ENCODE measurements at places on chromosomes 3 and 15. TPM values are rescaled to one million over a fixed set of nuclear protein-coding genes. Genes with fewer than 3 reads are reported as not detected.

LEKR1 gene
- 0.61 TPM for total RNA-seq

CA12 gene
- total RNA-seq, result 0.94 TPM

POLQ gene
- total RNA-seq, result 23.5 TPM

IMPG2 gene
- 0.20 TPM for total RNA-seq

SLC28A2 gene
- not detected for total RNA-seq

DNA sequence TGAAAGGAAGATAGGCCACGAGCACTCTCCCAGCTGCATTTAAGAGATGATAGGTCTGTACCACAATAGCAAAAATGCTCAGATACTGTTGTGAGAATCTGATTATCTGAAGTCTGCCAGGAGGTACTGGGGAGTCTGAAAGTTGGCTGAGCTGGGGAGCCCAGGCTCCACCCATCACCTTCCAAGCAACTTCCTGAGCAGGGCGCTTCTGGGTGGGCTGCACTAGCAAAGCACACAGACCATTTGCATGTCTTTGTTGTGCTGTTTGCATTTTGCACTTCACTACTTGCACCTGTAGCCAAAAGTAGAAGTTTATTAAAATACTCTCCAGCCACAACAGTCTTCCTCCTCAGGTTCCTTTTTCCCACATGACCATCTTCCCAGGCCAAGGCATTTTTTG lies 133.2 kb downstream of the ALDH1A2 start:
- no peaks in the 10 kb centered on the region for H3K36me3 ChIP-seq
- no peaks in the 10 kb centered on the region for H3K4me1 ChIP-seq

GRCh38 chr15:41834096-41834495 lies 4.6 kb upstream of the PLA2G4B start:
- H3K4me1 ChIP-seq, result peaks cover 8% of the 10 kb centered on the region
- no peaks in the 10 kb centered on the region for H3K36me3 ChIP-seq
- H3K4me3 ChIP-seq, result no peak overlapping the region
- H3K27ac ChIP-seq, result no peak overlapping the region
- no peaks in the 10 kb centered on the region for H3K27me3 ChIP-seq
- no peak for DNase-seq

DNA sequence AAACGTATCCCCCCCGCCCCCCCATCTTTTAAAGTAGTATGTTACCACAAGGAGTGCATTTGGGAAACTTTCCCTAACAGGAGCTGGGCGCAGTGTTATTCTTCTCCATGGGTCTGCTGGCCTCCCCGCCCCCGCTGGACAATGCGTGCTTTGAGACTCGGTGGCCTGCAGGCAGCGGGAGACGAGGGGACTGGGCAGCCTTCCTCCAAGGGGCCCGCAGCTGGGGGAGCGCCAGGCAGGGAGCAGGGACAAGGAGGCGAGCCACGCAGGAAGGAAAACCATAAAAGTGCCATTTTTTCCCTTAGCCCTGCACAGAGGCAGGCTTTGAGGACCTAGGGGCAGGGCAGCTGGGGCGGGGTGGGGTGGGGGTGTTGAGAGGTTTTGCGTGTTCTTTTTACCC lies 14.1 kb downstream of the SOX2 start:
- no peak for DNase-seq
- H3K27me3 ChIP-seq, result no peaks in the 10 kb centered on the region
- H3K4me1 ChIP-seq, result peaks cover 4% of the 10 kb centered on the region
- no peak overlapping the region for H3K27ac ChIP-seq
- no peak overlapping the region for H3K4me3 ChIP-seq

GRCh38 chr15:99249270-99249841 lies at the start of gene TTC23:
TTC23 (minus strand) TSS chr15:99249581; CDS start chr15:99228712, 20,869 bp downstream.
- peaks cover 14% of the 10 kb centered on the region for H3K4me1 ChIP-seq
- DNase-seq, result peak; percentile 89
- H3K27me3 ChIP-seq, result no peaks in the 10 kb centered on the region
- peak within 1 kb of the TSS; percentile 91 for H3K4me3 ChIP-seq
- peaks cover 5% of the 10 kb centered on the region for H3K36me3 ChIP-seq
- peak within 1 kb of the TSS; percentile 80 for H3K27ac ChIP-seq

DNA sequence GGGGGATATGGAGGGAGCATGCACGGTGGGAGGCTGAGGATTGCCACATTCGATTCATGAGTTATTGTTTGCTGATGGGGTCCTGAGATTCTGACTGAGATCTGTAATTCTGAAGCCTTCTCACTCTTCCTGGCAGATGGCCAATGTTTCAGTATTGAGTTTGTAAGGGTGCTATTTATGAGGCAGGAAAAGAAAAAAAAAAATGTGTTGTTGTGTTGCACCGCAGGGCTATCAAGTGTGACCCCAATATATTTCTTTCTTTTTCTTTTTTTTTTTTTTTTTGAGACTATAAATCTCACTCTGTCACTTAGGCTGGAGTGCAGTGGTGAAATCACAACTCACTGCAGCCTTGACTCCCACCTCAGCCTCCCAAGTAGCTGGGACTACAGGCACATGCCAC lies 3.2 kb upstream of the SENP2 start:
- H3K4me3 ChIP-seq, result no peak overlapping the region
- no peak overlapping the region for H3K27ac ChIP-seq
- DNase-seq, result peak; percentile 8
- no peaks in the 10 kb centered on the region for H3K36me3 ChIP-seq
- H3K4me1 ChIP-seq, result no peaks in the 10 kb centered on the region
- no peaks in the 10 kb centered on the region for H3K27me3 ChIP-seq

GRCh38 chr15:89362203-89363101 lies 27.8 kb upstream of the POLG start:
- H3K4me3 ChIP-seq, result no peak overlapping the region
- no peaks in the 10 kb centered on the region for H3K36me3 ChIP-seq
- H3K27ac ChIP-seq, result no peak overlapping the region
- H3K4me1 ChIP-seq, result no peaks in the 10 kb centered on the region
- H3K27me3 ChIP-seq, result peaks cover 6% of the 10 kb centered on the region

GRCh38 chr3:30934208-30934550 lies 39.7 kb upstream of the GADL1 start:
- no peaks in the 10 kb centered on the region for H3K27me3 ChIP-seq
- DNase-seq, result peak; percentile 3

- DNase-seq, result peak; percentile 4
- H3K27ac ChIP-seq, result no peak overlapping the region
- H3K27me3 ChIP-seq, result no peaks in the 10 kb centered on the region
- H3K4me1 ChIP-seq, result no peaks in the 10 kb centered on the region
- no peak overlapping the region for H3K4me3 ChIP-seq
These were observed 5.1 kb upstream of the SLC25A38 start for GRCh38 chr3:39378088-39378487.

DNA sequence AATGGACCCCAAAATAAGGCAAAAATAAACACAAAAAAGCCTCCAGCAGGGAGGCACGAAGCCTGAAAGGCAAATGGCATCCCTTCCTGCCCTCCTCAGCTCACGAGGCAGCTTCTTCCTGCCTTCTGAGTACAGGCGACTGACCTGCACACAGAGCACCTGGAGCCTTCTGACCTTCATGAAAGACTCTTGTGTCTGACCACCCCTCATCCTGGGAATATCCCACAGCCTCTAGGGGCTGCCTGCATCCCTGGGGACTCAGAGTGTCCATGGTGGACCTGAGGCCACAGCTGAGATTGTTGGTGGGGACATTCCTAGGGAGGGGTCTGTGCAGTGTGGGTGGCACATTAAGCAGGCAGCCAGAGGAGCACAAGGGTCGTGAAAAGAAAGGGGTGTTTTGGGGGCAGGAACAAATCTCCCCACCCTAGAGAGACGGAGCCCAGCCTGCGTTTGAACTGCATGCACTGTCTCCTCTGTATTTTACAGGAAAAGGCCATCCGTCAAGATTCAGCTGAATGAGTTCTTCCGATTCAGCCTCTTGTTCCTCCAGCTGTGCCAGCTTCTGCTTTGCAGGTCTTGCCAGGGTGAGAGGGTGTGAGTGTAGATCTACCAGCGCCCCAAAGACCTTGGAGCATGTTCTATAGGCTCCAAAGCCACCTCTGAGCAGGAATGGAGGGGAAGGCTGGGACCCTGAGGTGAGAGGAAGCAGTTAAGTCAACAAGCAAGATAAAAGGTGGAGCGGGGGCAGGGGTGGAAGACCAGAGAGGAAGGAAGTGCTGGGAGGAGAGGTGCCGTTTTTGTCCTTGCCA lies 80.4 kb upstream of the MEF2A start:
- peaks cover 5% of the 10 kb centered on the region for H3K4me1 ChIP-seq
- no peaks in the 10 kb centered on the region for H3K27me3 ChIP-seq
- no peak overlapping the region for H3K27ac ChIP-seq
- H3K36me3 ChIP-seq, result no peaks in the 10 kb centered on the region

- peaks cover 13% of the 10 kb centered on the region for H3K4me1 ChIP-seq
- H3K4me3 ChIP-seq, result no peak overlapping the region
- H3K27ac ChIP-seq, result no peak overlapping the region
These were observed 431.5 kb upstream of the TPM1 start for GRCh38 chr15:62611002-62611401.

- no peak overlapping the region for H3K27ac ChIP-seq
- no peak overlapping the region for H3K4me3 ChIP-seq
- no peaks in the 10 kb centered on the region for H3K27me3 ChIP-seq
- no peaks in the 10 kb centered on the region for H3K36me3 ChIP-seq
These were observed 88.3 kb upstream of the ADAMTSL3 start for GRCh38 chr15:83565553-83566159.

DNA sequence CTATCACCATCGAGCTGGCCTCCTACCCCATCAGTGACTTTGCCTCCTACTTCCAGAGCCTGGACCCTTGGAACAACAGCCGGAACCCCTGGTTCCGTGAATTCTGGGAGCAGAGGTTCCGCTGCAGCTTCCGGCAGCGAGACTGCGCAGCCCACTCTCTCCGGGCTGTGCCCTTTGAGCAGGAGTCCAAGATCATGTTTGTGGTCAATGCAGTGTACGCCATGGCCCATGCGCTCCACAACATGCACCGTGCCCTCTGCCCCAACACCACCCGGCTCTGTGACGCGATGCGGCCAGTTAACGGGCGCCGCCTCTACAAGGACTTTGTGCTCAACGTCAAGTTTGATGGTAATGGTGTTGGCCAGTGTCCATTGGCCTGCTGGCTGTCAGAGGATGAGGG lies 6.1 kb downstream of the GRM2 start:
- no peaks in the 10 kb centered on the region for H3K27me3 ChIP-seq
- no peak overlapping the region for H3K27ac ChIP-seq
- H3K4me3 ChIP-seq, result no peak overlapping the region
- no peak for DNase-seq

GRCh38 chr3:45176912-45177311 lies 30.7 kb upstream of the CDCP1 start:
- no peaks in the 10 kb centered on the region for H3K36me3 ChIP-seq
- no peak overlapping the region for H3K27ac ChIP-seq
- H3K4me3 ChIP-seq, result no peak overlapping the region
- H3K4me1 ChIP-seq, result peaks cover 15% of the 10 kb centered on the region
- DNase-seq, result no peak
- no peaks in the 10 kb centered on the region for H3K27me3 ChIP-seq

- peak; percentile 18 for DNase-seq
- no peaks in the 10 kb centered on the region for H3K27me3 ChIP-seq
- no peaks in the 10 kb centered on the region for H3K4me1 ChIP-seq
- peaks cover 12% of the 10 kb centered on the region for H3K36me3 ChIP-seq
- peak overlapping the region; percentile 97 for H3K4me3 ChIP-seq
These were observed 498 bp downstream of the PDE12 start for GRCh38 chr3:57556459-57557084.

DNA sequence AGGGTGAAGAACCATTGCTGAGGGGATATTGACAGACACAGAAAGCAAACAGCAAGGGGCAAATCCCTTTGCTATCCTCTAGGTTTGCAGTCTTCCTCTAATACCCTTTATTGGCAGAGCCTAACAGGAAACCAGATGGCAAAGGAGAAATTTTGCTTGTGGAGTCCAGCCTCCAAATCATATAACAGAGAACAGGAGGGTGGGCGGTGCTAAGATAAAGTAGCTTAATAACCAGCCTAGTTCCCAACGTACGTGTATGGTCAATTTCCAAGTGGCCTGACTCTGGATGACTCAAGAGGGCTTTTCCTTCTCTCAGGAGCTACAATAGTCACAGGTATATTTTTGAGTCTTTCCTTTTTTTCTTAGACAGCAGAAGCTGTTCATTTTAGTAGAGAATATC lies 404.5 kb downstream of the PDCD6IP start:
- H3K4me3 ChIP-seq, result no peak overlapping the region
- no peak overlapping the region for H3K27ac ChIP-seq
- no peaks in the 10 kb centered on the region for H3K4me1 ChIP-seq
- H3K36me3 ChIP-seq, result no peaks in the 10 kb centered on the region
- peak; percentile 2 for DNase-seq

- H3K4me1 ChIP-seq, result peaks cover 6% of the 10 kb centered on the region
- no peaks in the 10 kb centered on the region for H3K27me3 ChIP-seq
- no peak overlapping the region for H3K27ac ChIP-seq
- peak; percentile 61 for DNase-seq
These were observed 83.8 kb downstream of the PTPRG start for GRCh38 chr3:61645148-61645547.

DNA sequence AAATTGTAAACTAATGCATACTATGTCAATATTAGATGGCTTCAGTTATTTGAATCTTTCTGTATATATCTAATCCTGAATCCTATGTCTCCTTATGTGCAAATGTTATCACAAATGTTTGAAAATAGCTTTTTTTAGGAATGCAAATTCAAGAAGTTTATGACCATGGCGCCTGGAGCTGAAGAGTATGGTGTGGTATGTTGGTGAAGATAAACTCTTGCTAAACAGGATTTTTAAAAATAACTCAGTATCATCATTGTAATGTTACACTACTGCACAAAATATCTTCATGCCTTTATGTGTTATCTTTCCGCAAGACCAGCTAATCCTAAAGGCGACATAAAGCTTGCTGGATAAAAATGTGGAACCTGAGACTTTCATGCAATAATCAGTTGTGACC lies 382.6 kb downstream of the ROBO1 start:
- H3K4me3 ChIP-seq, result no peak overlapping the region
- DNase-seq, result no peak
- H3K27me3 ChIP-seq, result no peaks in the 10 kb centered on the region
- no peaks in the 10 kb centered on the region for H3K36me3 ChIP-seq
- H3K4me1 ChIP-seq, result no peaks in the 10 kb centered on the region

DNA sequence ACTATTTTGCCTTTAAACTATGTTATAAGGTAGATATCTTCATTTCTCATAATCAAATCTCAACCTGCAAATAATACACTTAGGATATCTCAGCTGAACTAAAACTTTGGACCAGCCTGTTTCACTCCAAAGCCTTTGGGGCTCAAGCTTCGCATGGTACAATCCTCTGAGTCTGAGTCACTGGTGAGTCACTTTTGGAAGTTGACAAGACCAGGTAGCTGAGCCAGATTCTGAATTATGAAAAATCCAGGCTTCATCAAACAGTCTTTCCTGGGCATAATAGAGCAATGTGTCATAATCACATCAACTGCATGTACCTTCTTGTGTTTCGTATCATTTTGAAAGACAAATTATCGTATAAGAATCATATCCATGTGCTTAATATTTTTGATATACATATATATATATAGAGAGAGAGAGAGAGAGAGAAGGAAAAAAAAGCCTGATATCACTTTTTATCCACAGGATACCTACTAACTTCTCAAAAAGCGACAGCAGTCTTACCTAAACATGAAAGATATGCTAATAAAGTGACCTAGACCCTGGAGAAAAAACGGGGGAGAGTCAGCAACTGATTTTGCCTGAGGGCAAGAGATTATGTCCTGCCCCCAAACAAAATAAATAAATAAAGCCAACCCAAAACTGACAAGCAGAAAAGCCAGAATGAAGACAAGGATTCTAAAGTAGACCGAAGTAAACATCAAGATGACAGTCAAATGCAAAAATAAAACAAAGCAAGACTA lies 263.9 kb upstream of the TGFBR2 start:
- DNase-seq, result peak; percentile 42
- no peaks in the 10 kb centered on the region for H3K36me3 ChIP-seq
- H3K27ac ChIP-seq, result no peak overlapping the region
- no peaks in the 10 kb centered on the region for H3K27me3 ChIP-seq
- no peak overlapping the region for H3K4me3 ChIP-seq

All from SJCRH30 (cell line).